ENCODE measurements at places on chromosomes 7 and 10. TPM values are rescaled to one million over a fixed set of nuclear protein-coding genes. Genes with fewer than 3 reads are reported as not detected.

The PPIF gene
- 119 TPM for total RNA-seq

The OR6V1 gene
- not detected for total RNA-seq

The PCDH15 gene
- not detected for total RNA-seq

The PIP4K2A gene
- total RNA-seq = 136 TPM

The TMEM26 gene
- total RNA-seq = not detected

The STEAP2 gene
- not detected for total RNA-seq

The ACTL6B gene
- total RNA-seq = not detected

The CHST12 gene
- 103 TPM for total RNA-seq

The GIMAP8 gene
- 13.1 TPM for total RNA-seq

The MMD2 gene
- total RNA-seq = not detected

- no peak for DNase-seq
Observed at GRCh38 chr7:103765901-103766300, 223.6 kb downstream of the RELN start.

DNA sequence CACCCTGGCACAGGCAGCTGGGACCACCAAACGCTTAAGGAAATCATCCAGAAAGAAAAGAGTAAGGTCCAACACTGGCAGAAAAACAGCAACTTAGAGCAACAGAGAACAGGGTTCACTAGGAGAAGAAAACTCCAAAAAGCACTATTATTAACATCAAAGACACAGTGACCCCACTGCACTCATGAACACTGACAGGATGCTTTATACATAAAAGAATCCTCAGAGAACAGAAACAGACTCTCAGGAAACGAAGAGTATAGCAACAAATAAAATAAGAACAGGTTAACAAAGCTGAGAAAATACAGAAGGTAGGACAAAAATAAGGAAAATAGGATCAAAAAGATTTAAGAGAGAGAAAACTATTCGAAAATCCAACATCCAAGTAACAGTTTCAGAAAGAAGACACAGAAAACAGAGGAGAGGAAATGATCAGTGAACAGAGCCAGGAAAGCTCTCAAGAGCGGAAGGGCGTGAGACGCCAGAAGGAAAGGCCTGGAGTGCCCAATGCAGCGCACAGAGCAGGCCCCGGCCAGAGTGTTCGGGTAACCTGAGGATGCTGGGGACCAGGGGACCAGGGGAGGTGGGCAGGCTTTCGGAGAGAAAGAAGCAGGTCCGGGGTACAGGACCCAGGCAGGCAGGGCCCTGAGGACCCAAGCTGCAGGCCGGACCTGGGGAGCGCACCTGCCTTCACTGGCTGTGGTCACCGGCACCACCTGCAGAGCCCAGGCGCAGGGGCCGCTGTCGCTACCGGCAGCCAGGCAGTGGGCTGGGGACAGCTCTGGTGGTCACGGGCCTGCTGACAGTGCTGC is 258.2 kb downstream of the MAD1L1 start:
- no peak for DNase-seq

DNA sequence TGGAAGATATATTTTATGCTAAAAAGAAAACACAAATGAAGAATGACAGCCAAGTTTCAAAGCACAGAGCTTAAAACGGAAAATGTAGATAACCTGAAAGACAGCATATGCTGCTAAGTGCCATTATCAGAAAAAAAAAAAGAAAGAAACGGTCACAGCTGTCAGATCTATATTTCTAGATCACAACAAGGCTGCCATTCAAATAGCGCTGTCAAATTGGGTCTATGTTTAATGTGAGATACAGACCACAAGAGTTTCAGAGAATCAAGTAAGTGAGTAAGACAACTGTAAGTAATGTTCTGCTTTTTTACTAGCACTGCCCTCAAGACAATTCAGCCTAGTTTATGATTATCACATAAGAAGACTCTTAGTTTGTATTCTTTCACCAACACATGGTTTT is 66.1 kb upstream of the RNF148 start:
- DNase-seq = no peak

GRCh38 chr10:63128443-63128842 is 4.7 kb upstream of the NRBF2 start:
- DNase-seq = no peak

DNA sequence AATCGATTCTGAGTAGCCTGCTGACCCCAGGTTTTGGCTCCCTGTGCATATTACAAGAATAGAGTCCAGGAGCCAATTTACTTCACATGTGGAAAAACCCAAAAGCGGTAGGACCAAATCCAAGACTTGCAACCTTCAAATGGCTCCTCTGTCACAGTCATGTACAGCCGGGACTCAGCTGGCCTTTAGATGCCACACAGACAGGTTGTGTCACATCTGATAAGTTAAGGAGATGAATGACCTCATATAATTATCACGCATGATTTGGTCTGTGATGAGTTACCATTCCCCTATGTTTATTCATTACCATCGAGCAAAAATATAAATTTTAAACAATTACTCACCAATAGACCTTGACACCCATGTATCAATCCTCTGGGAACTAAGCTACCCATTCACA is 14.2 kb downstream of the CACNA2D1 start:
- no peak for DNase-seq

DNA sequence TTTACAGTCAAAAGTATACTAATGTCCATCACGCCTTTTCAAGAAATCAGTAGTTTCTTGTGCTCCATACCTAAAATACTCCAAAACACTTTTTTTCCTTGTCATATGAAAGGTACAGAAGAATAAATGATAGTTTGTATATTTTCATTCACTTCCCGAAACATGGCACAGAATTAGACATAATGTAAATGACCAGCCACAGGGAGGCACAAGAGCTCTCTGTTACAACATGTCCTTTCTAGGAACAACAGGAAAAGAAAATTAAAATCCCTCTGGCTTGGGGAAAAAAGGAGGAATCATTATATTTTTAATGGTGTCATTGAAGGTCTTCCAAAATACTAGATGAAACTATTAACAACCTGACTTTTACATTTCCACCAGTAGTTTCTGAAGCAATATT is 331.2 kb downstream of the ACTR3B start:
- DNase-seq = no peak

DNA sequence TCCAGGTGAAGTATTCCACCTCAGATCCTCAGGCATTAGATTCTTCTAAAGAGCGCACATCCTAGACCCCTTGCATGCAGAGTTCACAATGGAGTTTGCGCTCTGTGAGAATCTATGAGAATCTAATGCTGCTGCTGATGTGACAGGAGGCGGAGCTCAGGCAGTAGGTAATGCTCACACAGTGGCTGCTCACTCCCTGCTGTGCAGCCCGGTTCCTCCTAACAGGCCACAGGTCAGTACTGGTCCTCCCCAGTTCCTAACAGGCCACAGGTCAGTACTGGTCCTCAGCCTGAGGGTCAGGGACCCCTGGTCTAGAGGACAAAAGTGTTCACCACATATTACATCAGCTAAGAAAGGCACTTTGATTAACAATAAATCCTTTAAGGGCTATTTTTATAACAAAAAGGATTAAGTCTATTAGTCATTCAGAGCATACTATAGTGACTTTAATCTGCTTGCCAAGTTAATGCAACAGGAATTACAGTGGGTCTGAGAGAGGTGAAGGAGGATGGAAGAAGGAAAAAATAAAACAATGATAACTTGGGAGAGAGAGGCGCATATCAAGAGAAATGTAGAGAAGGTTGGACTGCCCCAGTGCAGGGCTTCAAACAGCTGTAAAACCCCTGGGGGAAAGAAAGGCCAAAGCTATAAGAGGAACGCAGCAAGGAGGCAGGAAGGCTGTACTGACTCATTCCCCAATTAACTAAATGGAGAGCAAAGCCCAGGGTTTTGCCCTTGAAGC is 49.2 kb downstream of the CUL2 start:
- DNase-seq = no peak

DNA sequence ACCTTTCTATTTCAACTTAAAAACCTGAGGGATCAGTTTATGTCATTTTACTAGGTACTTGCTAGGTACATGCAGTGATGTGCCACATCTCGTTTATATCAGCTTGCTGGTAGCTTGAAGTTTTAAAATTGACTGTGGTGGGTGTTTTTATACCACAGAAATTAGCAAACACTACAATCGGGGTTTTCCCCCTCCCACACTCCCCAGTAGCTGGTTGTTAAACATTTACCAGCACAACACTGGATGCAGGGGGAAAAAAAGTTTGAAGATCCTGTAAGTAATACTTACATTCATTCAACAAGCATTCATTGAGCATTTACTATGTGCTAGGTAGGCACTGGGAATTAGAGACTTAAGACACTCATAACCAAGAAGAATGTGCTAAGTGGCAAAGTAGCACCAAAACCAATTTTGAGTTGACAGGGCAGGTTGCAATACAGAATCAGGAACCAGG is 32.6 kb downstream of the USP6NL start:
- DNase-seq = no peak

- DNase-seq = no peak
Observed at GRCh38 chr10:113517165-113517900, 35.5 kb upstream of the HABP2 start.

DNA sequence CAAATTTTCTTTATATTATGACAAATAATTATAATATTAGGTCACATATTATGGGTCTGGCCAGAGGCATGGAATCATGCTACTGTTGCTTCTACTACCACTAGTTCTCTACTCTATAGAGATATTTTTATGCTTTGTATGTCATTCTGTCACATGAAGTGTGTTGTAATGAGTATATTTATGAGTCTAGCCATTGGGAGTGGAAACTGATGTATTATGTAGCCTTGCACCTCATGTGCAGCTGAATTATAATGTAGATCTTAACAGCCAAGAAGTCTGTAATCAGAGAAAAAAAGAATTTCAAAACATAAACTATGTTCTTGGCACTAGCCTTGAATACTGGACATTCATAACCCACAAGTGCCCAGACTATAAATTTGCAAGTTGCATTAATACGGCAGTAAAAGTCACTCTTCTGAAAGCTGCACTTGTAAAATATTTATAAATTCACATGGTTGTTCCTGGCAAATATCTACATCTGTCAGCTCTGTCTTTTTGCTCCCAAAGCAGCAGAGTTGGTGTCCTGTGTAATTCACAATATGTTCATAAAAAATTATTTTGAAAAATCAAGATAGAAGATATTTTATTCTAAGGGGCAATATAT is 48.6 kb upstream of the SKAP2 start:
- DNase-seq = no peak

- DNase-seq = no peak
Observed at GRCh38 chr7:27678617-27679260, 16.1 kb upstream of the HIBADH start.

DNA sequence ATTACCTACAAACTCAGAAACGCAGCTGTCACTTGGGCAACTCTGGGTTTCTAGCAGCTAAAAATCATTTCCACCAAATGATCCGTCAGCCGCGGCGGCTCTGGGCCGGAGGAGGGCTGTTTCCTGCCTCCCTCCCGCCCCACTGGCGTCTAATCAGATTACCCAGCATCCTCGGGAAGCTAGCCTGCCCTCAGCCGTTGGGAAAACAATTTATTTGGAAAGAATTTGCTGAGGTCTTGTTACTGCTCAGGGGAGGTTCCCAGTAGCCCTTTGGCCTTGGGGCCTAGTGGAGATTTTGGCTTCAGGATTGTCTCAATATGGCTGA is 65.0 kb upstream of the ADGRA1 start:
- DNase-seq = no peak

DNA sequence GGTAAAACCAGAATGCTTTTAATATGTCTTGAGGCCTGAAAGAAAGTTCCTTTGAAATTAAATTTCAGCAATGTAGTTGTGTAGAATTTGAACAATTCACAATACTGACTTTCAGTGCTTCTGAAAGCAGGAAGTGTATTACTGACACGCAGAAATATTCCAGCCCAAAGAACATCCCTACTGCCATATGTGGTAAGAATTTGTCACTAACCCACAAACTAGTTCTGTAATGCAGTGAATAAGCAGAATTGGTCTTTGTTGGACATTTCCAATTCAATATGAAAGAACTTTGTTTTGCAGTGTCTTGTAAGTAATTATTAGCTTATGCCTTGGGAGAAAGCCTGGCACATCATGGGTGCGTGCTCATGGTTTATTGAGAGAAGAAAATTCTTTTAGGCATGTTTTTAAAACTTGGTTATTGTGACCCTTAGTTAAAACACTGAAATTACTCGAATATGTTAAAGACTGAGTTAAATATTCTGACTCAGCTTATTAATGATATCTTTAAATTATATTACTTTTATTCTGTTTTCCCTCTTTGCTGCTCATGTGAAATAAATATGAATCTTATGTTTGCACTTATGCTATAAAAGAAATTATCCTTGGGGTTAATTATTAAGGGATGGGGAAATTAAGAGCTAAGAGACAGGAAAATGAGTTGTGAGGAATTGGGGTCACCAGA is 33.4 kb downstream of the PTPN12 start:
- DNase-seq = no peak

- DNase-seq = no peak
Observed at GRCh38 chr7:82179311-82179710, 264.3 kb downstream of the CACNA2D1 start.

- DNase-seq = no peak
Observed at GRCh38 chr7:150992833-150993302, 2.1 kb downstream of the NOS3 start.

Measured in activated CD8-positive, alpha-beta memory T cell treated with anti-CD3 and anti-CD28 coated beads, Interleukin-2, amount 10 ng/mL, durations not matched to agents 7 days and 5 days (primary cell).